Mucosa of gallbladder (tissue), 1 donor: ENCODE measurements at places on chromosomes 11 and 22. TPM values are rescaled to one million over a fixed set of nuclear protein-coding genes. Genes with fewer than 3 reads are reported as not detected.

DNA sequence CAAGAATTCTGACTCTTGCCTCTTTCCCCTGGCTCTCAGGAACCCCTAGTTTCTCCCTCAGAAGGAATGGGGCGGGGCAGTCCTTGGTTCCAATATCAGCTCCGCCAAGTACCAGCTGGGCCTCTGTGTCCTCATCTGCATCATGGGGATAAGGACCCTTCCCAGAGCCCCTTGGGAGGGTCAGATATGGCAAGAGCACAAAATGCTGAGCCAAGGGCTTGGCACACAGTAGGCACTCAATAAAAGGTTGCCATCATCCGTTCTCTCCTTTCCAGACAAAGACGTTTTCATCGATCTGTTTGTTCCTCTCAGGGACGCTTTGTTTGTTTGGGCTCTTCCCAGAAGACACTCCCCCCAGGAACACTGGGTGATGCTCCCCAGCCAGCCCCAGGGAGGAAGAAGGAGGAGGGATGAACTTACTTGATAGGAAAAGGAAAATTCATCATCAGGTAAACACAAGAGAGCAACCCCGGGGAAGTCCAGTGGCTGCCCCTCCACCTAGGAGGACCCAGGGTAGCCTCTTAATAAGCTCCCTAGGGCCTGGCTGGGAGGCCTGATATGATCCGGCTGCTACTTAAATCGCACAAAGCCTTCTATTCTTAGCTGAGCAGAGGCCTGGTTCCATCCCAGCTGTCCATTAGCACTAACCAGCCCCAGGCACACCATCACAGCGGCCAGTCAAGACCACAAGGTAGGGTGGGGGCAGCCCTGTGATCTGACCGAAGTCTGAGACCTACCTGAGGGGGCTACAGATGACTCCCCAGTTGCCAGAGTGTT lies 19.6 kb downstream of the GDPD5 start:
- no peak for DNase-seq

- DNase-seq: no peak
Observed at GRCh38 chr11:75597636-75598035, 35.6 kb downstream of the SERPINH1 start.

- DNase-seq: no peak
Observed at GRCh38 chr11:30107899-30108298, 91.1 kb upstream of the KCNA4 start.

- no peak for DNase-seq
Observed at GRCh38 chr11:33868647-33869461, 23.0 kb downstream of the LMO2 start.

GRCh38 chr22:39094717-39095389 lies 2.2 kb upstream of the APOBEC3H start:
- no peak for DNase-seq

- no peak for DNase-seq
Observed at GRCh38 chr11:2913019-2913431, 16.2 kb downstream of the PHLDA2 start.

DNA sequence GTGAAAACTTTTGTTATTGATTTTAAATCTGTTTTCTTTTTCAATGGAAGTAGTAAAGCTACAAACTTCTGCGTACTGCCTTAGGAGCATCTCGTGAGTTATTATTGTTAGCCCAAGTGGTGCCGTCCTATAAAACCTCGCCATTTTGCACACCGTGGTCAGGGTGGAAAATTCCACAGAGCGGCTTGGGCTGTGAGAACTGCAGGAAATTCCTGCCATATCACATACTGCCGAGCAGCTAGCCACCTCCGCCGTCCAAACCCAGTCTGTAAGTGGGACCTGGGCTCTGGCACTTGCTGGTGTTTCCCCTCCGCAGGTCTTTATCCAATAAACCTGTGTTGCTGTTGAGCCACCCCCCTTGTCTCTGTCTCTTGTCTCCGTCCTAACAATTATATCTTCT lies 88.0 kb upstream of the POU2AF2 start:
- DNase-seq: no peak

DNA sequence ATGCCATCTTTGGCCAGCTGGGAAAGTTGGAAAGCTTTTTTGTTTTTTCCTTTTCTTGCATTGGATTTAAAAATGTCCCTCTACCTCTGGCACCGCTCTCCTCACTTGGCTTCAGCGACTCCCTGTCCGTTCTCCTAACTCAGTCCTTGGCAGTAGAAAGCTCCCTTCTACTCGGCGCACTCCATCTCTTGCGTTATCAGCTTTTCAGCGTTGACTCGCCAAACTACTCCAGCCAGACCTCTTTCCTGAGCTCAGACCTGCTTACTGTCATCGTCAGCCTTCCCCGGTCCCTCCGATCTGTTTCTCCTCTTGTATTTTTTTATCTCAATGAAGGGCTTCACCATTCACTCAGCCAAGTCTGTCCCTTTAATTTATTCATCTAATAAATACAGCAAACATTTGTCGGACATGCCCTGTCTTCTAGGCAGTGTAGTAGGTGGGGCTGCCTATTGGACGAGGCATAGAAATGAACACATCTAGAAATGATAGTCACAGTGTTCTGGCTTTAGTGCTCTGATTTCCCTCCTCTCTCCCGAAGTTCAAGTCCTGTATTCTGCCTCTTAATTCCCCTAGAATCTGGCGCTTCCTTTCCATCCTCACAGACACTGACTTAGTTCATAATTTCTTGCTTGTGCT lies 839 bp downstream of the CEP164 start:
- DNase-seq: peak; percentile 29

DNA sequence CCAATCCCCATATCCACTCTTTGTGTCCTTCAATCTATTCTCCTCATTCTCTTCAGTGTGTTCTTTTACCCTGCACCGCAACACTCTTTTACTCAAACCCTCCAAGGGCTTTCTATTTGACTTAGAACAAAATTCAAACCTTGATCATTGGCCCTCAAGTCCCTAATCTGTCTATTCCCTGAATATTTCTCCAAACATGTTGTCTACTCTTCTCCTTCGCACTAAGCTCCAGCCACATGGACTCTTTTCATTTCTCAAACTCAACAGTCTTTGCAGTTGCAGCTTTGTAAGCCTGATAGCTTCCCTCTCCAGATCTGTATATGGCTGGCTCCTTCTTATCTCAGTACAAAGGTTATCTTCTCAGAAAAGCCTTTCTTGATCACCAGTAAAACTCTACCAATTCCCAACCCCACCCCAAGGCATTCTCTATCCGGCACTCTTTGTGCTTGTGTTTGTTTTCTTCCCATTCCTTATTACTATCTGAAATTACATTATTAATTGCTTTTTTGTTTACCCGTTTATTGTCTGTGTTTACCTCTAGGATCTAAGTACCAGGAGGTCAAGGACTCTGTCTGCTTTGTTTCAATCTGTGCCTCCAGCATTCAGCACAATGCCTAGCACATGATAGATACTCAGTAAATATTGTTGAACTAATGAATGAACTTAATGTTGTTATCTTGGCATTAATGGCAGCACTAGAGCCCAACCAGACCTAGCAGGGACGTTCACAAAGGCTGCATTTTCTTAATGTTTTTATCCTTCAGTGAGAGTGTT lies 147.4 kb downstream of the BBOX1 start:
- DNase-seq: no peak

DNA sequence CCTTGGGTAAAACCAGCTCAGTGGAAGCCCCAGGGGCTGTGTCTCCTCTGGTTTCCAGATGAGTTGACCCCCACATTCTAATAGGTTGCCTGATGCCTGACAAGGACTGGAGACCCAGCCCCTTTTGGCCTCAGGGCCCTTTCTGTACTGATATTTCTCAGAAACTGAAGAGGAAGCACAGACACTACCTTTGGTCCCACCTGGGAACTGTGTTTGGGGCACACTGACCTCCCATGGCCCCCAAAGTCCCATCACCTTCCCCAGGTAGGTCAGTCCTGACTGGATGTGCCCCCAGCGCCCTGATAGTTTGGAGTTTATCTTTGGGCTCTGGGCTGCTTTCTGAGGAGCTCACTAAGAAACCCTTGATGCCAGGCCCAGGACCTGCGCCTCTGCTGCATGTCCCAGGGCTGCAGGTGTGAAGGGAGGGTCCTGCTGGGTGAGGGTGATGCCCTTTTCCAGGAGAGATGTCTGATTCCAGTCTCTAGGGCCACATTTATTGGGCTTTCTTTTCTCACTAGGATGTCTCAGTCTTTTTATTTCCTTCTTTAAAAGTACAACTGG lies 106.7 kb downstream of the GGTLC2 start:
- no peak for DNase-seq

- peak; percentile 68 for DNase-seq
Observed at GRCh38 chr11:76577226-76577920, 93.2 kb downstream of the LRRC32 start.

DNA sequence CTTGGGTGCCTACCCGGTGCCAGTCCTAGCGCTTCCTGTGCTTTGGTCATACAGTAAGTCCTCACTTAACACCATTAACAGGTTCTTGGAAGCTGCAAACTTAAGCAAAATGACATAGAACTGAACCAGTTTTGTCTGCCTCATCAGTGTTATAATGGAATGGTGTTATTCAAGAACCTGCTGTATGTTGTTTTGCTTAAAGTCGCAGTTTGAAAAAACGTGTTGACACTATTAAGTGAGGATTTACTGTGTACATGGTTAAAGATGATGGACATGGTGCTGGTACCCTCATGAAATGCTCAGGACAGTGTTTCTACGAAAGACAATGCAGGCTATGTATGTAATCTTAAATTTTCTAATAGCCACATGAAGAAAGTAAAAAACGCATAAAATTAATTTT lies 41.3 kb downstream of the PPP6R3 start:
- DNase-seq: no peak

GRCh38 chr11:11173316-11174025 lies 179.6 kb downstream of the CSNK2A3 start:
- no peak for DNase-seq

DNA sequence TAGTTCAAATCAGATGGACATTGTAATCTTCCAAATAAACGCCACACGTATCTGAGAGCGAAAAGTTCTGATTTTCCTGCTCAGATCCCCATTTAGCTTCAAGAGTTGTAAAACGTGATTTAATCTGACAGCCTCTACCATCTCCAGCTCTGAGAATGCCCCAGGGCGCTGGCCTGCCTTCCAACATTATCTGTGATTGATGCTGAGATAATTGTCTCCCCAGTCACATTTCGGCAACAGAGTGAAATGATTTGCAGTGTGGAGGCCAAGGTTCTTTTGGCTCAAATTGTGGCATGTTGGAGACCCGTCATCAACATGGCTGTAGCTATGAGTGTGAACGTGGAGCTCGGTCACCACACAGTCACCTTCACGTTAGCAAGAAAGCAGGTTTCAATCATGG lies 283.4 kb downstream of the BRD1 start:
- DNase-seq: no peak

DNA sequence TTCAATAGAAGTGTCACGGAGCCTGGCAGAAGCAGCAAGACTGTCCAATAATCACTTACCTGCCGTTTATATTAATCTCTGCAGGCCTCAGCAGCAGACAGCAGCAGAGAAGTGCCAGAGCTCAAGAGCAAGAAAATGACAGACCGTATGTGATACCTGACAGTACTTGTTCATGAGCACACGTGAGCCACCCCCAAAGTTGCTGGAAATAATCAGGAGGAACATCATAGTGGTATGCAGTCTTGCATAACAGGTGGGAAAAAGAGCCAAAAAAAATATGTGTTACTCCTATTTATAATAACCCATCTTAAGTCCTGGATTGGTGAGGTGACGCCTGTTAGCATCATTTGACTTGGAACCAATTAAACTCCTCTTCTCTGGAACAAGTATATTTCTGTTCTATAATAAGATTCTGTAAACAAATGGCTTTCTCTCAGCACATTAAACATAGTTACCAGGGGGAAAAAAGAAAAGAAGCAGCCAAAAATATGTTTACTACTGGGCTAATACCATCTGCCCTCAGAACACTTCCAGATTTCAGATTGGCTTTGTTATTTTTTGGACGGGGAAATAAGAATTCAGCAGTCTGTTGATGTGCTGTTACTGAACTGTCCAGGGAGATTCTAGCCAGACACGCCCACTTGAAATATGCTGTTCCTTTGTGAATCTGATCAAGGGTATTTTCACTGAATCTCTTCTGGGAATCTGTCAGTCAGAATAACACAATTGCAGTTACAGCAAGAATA lies 7.9 kb upstream of the SLN start:
- DNase-seq: no peak

- DNase-seq: no peak
Observed at GRCh38 chr22:49667236-49667635, 160.4 kb downstream of the BRD1 start.

DNA sequence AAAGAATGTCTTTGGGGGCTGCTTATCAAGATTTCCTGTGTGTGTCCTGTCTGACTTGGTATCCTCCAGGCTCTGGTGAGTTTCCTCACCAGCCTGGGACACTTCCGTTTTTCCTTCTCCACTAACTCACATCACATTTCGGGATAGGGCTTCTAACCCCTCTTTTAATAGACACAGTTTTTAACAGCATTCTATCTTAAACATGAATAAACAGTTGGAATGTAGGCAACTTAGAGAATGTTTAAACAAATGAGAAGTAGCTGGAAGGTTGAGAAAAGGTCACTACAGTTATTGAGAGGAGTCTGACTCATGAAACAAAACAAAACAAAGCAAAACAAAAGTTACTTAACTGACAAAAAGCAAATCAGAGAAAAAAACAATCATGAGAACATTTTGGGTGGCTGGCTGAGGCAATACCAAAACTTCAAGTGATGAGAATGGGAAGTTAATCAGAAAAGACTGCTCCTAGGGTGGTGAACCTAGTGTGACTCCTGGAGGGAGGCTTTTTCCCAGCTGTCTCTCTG lies 64.7 kb upstream of the CTSC start:
- DNase-seq: no peak

DNA sequence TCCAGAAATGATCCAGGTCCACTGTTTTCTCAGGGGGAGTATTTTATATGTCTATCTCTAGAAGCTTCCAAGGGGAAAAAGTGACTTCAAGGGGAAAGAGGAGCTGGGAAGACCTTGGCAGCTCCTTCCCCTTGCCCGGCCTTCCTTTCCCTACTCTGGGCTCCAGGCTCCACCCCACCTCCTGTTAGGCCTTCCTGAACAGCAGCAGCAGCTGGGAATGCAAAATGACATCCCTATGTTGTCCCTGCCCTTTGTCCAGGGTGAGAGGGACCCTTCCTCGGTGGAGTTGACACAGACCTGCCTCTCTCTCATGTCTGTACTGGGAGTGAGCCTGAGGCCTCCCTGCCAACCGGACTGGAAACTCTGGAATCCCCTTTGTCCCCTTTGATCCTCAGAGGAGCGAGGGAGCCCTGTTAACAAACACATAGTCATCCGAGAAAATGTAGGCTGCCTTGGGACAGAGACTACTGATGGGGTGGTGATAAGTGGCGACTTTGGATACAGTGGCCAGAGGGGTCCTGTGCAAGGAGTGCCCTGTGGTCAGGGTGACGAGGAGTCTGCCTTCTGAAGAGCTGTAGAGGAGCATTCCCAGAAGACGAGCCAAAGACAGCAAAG lies 9.0 kb upstream of the MALAT1 start:
- DNase-seq: no peak

The SCGB2A2 gene
- not detected for total RNA-seq

The PTDSS2 gene
- 36.6 TPM for total RNA-seq

The CD6 gene
- 5.3 TPM for total RNA-seq

The RIMBP3B gene
- 1.0 TPM for total RNA-seq

The TMEM45B gene
- 86.0 TPM for total RNA-seq

The CHKB gene
- total RNA-seq: 106 TPM

The MN1 gene
- 17.7 TPM for total RNA-seq

The SLC22A25 gene
- total RNA-seq: 2.0 TPM

The POU2AF1 gene
- total RNA-seq: 12.9 TPM
